ENCODE measurements at places on chromosomes 6 and 20.

DNA sequence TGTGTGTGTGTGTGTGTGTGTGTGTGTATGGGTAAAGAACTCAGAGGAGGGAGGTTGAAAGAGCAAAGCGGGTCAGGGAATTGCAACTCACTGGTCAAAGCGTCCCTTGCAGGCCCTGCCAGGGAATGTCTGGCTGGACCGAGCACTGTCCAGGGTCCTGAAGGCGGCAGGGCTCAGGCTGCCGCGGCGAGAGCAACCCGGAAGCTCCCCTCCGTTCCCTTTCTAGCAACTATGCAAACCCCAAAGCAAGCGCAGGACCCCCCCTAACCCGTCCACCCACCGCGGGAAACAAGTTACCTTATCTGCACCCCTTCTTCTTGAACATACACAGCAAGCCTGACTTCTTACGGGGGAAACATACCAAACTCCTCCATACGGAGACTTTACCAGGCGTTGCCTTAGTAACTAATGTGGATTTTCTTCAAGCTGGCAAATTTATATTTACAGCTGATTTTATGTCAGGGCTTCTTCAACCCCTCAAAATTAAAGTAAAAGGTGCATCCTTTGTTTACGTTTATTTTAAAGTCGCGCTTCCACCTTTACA lies 538 bp upstream of the GRM1 start:
- no peak for DNase-seq

- DNase-seq, result no peak
Observed at GRCh38 chr20:60587986-60588385, 629.8 kb downstream of the CDH26 start.

GRCh38 chr6:52992980-52993920 lies 1.8 kb downstream of the GSTA4 start:
- no peak for DNase-seq

- no peak for DNase-seq
Observed at GRCh38 chr6:41878961-41879405, 16.2 kb downstream of the USP49 start.

DNA sequence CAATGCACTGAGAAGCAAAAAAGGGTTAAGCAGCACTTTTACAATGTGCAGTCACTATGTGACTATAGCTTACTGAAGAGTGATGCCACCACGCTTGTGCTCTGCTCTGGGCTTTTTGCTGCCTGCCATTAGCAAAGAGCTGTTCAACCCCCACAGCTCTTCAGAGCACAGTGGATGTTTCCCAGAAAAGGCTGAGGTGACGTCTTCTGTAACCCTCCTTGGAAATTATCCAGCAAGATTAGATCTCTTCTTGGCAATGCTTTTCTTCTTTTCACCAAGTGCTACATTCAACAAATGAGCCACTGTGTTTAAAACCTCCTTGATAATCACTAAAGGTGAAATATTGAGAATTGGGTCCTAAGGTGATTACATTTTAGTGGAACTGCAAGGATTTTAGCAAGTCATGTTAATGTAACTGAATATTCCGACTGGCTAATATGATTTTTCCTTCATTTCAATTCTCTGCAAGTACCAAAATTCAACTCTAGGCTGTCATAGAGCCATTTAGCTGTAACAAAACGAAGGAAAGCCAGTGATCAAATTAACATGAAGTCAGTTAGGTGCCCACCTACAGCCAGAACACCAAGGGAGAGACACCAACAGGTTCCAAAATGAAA lies 34.9 kb downstream of the ELOVL5 start:
- DNase-seq, result no peak

DNA sequence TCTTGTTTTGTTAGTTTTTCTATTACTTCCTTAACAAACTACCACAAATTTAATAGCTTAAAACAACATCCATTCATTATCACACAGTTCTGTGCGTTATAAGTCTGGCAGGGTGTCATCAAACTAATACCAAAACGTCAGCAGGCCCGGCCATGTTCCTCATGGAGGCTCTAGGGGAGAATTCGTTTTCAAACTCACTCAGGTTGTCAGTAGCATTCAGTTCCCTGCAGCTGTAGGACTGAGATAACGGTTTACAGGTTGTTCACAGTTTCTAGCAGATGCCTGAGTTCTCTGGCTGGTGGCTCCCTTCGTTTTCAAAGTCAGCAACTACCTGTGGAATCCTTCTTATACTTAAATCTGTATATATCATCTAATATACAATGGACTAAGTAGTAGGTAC lies 72.5 kb upstream of the PRSS16 start:
- DNase-seq, result no peak

DNA sequence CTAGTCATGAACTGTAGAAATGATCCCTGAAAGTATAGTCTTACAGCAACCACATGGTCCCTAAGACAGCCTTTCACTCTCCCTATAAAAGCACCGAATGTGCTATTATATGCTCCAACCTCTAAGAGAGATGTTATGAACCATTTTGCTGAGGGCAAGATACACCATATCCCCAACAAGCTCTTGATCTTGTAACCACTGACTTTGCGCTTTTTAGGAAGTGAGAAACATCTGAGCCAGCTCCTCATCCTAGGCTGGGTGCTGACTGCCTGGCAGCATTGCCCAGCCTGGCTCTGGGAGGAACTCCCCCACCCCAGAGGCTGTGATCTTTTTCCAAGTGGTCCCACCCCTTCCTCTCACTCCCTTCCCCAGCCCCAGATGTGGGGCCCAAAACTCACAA lies 3.1 kb upstream of the EMILIN3 start:
- no peak for DNase-seq

GRCh38 chr20:3309226-3309625 lies 70.2 kb upstream of the SLC4A11 start:
- no peak for DNase-seq

DNA sequence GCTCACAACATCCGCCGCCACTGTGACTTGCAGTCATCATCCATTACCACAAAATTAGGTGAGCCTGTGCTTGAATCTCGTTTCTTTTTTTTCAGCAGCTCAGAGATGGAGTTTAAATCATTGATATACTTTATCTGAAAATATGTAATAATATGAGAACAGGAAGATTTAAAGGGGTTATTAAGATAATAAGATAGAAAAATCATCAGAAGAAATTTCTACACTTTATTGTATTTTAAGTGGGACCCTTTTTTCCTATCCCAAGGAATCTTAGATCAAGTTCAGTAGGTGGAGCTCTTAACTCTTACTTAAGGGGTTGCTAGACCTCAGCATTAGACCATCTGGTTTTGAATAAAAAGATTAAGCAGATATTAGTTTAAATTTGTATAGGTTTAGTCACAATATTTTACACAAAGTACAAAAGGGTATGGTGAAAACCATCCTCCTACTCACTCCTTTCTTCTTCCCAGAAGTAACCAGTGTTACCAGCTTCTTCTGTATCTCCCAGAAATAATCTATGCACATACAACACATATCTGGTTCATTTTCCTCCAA lies 9.4 kb upstream of the NCOA7 start:
- DNase-seq, result no peak

- DNase-seq, result peak; percentile 27
Observed at GRCh38 chr20:57432862-57433491, 41.8 kb downstream of the RBM38 start.

DNA sequence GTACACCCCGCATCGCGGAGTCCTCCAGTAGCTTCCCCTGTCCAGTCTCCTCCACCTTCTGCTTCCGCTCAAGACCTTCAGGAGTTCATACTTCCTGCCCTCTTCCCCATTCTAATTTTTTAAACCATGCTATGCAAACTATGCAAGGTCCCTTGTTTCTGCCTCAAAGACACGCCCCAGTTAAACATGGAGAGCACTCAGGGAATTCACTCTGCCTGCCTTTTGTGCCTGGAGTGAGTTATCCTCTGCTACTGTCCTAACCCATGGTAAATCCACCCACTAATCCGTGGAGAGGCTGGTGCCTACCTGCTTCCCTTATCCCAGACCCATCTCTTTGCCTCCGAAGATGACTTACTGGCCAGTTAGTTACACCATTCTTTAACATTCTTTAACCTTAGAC lies 473.7 kb upstream of the JARID2 start:
- no peak for DNase-seq

DNA sequence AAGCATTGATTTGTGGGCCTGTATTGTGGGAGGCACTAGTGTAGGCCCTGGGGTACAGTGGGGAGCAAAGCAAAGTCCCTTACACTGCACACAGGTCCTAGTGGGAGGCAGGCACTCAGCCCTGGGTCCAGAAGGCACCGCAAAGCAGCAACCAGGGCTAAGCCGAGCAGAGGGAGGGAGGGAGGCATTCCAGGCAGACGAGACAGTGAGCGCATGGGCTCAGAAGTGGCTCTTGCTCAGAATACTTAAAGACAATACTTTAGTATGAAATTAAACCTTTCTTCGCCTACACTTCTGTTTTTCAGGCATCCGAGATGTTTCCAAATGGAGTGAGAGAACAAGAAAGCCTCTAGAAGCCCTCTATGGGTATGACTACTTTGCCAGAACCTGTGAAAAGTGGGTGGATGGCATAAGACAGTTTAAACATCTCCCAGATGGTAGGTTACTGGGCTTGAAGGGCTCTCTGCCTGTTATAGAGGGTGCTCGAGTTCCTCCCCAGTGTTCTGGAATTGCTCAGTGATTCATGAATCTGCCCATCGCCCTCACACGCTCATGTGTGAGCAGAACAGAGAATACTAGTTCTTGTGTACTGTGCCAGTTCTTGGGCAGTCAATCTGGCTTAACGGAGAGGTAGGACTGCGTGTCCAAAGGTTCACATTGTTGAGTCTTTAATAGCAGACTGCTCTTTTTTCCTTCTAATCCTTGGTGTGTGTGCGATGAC lies 18.7 kb downstream of the BPHL start:
- no peak for DNase-seq

- no peak for DNase-seq
Observed at GRCh38 chr6:98925831-98926230, 21.9 kb downstream of the FBXL4 start.

- DNase-seq, result no peak
Observed at GRCh38 chr20:59004763-59005522, 2.1 kb downstream of the CTSZ start.

DNA sequence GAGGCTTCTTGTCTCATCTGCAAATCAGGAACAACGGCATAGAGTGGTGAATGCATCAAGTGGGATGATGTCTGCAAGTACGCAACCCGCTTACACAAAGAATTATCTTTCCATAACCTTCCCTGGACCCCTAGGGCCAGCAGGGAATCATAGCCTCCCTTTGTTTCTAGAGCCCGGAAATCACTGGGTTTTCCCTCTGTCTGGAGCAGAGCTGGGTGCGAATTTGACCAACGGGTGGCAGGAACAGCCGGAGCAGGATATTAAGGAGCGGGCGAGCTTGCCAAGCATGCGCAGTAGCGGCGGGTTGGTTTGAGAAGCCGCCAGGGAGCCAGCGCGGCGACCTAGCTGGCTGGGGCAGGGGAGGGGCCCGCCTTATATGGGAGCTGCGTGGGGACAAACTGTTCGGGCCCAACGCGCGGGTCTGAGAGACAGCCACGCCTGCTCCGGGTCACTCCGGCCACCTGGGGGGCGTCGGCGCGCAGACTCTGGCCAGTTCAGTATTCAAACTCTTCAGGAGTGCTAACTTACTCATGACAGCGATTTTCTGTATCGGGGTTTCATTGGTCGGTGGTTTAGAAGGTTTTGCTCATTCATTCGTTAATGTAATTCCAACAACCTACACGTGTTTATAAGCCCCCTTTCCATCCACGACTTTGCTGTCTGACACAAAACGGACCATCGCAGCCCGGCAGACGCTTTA lies 1.6 kb upstream of the KIF16B start:
- peak; percentile 63 for DNase-seq

- no peak for DNase-seq
Observed at GRCh38 chr6:43037706-43038105, 15.9 kb downstream of the CUL7 start.

GRCh38 chr6:143616741-143617140 lies 61.0 kb upstream of the PHACTR2 start:
- DNase-seq, result no peak

Data from stimulated activated CD4-positive, alpha-beta T cell treated with anti-CD3 and anti-CD28 coated beads, TNF-alpha, amount 100 ng/mL, for 1 hour (primary cell).